Pancreas (tissue), 10 donors: ENCODE measurements at places on chromosomes 3 and 15. TPM values are rescaled to one million over a fixed set of nuclear protein-coding genes. Genes with fewer than 3 reads are reported as not detected.

The APEH gene
- 43.1 TPM for total RNA-seq

The GLDN gene
- total RNA-seq, result not detected

The KLHL6 gene
- 0.20 TPM for total RNA-seq

The ZWILCH gene
- total RNA-seq, result 4.2 TPM

The ITPKA gene
- total RNA-seq, result 2.8 TPM

The ALDH1L1 gene
- total RNA-seq, result 35.2 TPM

The GPR27 gene
- 3.6 TPM for total RNA-seq

The C3orf62 gene
- total RNA-seq, result 1.4 TPM

The GAP43 gene
- total RNA-seq, result 0.09 TPM

The GNB4 gene
- total RNA-seq, result 1.1 TPM

The LIPC gene
- 1.4 TPM for total RNA-seq

The CACNA2D3 gene
- 0.49 TPM for total RNA-seq
